ENCODE measurements at places on chromosomes 6 and 20.

GRCh38 chr20:43294031-43294430 is 104.3 kb upstream of the PTPRT start:
- DNase-seq = no peak

- no peak for DNase-seq
Measured at GRCh38 chr6:42988486-42989020, 4.2 kb downstream of the PPP2R5D start.

- no peak for DNase-seq
Measured at GRCh38 chr6:33439956-33440648, 14.3 kb upstream of the ZBTB9 start.

- DNase-seq = no peak
Measured at GRCh38 chr6:37882292-37882691, 62.8 kb downstream of the ZFAND3 start.

- DNase-seq = no peak
Measured at GRCh38 chr6:105592329-105592728, 189.4 kb upstream of the PREP start.
